ENCODE measurements at places on chromosomes 2 and 18. TPM values are rescaled to one million over a fixed set of nuclear protein-coding genes. Genes with fewer than 3 reads are reported as not detected.
A peak's percentile ranks its signal among the peaks of the same experiment; 100 is the strongest.

IRS1 gene
- total RNA-seq = 10.4 TPM

DNA sequence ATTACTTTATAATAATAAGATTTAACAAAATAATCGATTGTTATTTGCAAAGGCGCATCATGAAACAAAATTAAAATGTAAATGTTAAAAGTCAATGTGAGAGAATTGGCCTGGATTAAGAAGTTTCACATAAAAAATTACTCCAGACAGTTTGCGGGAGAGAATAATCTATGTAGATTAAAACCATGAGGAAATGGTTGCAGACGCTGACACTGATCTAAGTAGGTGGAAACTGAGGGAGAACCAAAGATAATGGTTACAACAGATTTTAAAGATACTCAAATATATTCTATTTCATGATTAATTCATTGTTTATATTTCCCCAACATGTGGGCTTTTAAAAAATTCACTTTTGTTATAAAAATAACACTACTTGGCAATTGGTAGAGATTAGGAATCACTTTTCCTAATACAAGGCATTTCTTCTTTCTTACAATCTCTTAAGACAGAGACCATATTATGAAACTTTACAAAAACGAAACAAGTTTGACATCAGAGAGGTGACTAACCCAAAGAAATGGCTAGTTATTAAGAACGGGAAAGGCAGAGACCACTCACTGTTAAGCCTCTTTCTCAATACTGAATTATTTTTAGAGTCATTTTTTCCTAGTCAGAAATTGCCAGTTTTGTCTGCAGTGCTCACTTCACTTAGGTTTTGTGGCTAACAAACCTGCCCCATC lies 1.6 kb downstream of the KANSL1L start:
- peak; percentile 29 for DNase-seq

- no peak for DNase-seq
Measured at GRCh38 chr2:63903003-63903402, 61.3 kb downstream of the UGP2 start.

- DNase-seq = no peak
Measured at GRCh38 chr2:10062931-10063365, 17.3 kb downstream of the CYS1 start.

GRCh38 chr18:50276452-50276851 lies 4.9 kb downstream of the MBD1 start:
- no peak for DNase-seq

- no peak for DNase-seq
Measured at GRCh38 chr2:216838151-216838550, 21.7 kb downstream of the TNP1 start.

GRCh38 chr2:12921321-12921720 lies 204.6 kb downstream of the TRIB2 start:
- no peak for DNase-seq
